ENCODE measurements at places on chromosomes 5 and 9. TPM values are rescaled to one million over a fixed set of nuclear protein-coding genes. Genes with fewer than 3 reads are reported as not detected.

- DNase-seq, result no peak
Measured at GRCh38 chr5:66511491-66511890, 84.7 kb upstream of the MAST4 start.

DNA sequence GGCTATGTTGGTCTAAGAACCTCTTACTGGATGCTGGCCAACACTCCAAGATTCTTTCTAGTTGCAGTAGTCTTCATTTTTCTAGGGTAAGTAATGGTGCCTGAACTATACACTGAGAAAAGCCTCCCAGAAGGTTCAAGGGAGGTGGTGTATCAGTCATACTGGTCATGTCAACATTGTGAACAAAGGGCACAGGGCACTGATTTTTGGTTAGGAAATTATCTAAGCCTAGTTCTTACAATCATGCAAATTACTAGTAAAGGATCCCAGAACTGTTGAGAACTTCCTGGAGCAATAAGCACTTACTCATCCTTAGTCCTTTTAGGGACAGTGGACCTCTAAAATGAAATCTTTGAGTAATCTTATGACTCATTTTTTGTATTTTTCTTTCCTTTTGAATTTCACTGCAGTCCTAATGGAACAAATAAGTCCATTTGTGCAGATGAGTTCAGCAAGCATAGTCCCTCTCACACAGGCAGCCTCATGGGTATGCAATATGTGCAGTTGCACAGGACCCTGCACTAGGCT is 21.1 kb upstream of the CDC42SE2 start:
- DNase-seq, result peak; percentile 38

- DNase-seq, result no peak
Measured at GRCh38 chr9:129009584-129010141, 18.5 kb downstream of the SH3GLB2 start.

- no peak for DNase-seq
Measured at GRCh38 chr5:74992791-74993190, 59.6 kb downstream of the GCNT4 start.

GRCh38 chr5:83009408-83009807 is 67.8 kb downstream of the TMEM167A start:
- no peak for DNase-seq

- peak; percentile 59 for DNase-seq
Measured at GRCh38 chr5:137564398-137564961, 65.4 kb upstream of the SPOCK1 start.

DNA sequence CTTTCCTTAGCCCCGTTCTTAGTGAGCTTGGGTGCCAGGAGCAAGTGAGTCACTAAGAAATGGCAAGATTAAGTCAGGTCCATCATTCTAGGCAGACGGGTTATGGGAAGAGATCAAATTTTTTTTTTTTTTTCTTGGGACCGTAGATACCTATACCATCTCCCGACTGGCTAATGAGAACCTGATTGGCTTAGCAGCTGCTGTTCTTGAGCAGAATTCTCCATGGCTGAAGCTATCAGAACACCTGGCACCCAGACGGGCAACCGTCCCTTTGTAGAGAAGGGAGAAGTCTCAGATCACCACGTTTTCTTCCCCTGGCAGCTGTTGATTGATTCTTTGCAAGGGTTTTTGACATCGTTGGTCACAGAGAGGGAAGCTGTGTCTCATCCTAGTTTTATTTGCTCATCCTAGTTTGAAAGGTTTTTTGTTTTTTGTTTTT is 78.6 kb downstream of the AOPEP start:
- DNase-seq, result peak; percentile 34

DNA sequence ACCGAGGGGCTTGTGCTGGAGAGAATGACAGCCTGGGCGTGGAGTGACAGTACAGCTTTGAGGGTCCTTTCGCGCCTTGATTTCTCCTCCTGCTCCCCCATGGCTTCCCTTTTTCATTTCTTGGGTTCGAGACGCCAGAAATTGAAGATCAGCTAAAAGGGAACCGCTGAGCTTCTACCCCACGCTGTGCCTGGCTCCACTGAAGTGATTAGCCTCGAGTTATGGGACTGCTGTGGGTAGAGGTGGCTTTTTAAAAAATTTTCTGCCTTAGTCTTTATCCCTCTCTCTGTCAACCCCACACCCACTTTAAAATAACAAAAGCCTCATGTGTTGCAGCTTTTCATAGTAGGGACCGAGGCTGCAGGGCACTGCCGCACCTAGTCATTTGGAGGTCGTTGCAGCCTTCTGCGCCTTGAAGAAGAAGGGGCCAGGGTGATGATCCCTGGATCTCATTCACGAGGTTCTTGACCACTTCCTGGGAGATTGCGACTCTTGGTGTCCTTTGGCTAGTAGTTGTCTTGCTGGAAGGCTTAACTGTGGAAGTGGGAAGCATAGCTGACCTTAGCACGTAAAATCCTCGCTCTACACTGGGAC is 603 bp downstream of the PPIP5K2 start:
- DNase-seq, result peak; percentile 8

DNA sequence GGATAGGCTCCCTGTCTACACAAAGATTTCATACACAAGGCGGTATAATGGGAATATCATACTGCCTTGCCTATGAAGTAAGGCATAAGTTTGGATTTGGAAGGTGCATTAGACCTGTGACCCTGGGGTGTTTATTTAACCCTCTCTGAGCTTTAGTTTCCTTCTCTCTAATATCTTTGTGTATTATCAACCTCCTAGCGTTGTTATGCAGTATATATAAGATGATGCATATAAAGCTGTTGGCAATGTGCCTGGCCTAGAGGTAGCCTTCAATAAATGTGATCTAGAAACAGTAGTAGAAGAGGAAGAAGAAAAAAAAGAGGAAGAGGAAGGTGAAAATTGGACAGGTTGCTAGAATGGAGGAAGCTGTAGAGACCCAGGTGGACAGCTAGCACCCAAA is 311.6 kb upstream of the CLINT1 start:
- DNase-seq, result no peak

DNA sequence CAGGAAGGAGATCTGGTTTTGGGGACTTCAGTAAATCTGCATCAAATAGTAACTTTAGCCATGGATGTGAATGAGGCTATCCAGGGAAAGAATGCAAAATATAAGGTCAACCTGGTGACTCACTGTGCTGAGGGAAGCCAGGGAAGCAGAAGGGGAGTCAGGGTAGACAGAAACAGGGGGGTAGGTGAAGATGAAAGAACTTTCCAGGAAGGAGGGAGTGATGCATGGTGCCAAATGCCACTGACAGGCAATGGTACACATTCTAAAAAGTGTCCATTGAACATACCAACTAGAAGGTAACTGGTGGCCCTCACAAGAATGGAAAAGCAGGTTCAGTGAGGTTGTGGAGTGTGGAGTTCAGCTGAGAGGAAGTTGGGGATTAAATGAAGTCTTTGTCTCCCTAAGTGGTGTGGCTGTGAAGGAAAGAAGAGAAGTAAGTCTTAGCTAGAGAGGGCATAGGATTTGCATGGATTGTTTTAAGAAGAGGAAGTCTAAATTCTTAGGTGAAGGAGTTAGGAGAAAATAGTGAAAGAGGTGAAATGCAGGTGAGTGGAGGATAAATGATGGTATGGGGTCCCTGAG is 35.5 kb downstream of the PALM2AKAP2 start:
- DNase-seq, result no peak

DNA sequence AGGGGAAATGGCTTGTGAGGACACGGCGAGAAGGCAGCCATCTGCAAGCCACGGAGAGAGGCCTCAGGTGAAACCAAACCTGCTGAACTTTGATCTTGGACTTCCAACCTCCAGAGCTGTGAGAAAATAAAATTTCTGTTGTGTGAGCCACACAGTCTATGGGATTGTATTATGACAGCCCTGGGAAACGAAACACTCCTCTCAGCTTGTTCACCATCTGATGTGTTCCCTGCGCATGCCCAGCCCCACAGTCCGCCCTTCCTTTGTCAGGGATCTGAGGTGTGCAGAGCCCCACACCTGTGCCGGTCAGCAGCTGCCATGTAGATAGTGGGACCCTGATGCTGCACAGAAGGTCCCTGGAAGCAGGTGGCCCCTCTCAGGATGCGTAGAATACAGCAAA is 34.1 kb downstream of the PLPP7 start:
- DNase-seq, result no peak

DNA sequence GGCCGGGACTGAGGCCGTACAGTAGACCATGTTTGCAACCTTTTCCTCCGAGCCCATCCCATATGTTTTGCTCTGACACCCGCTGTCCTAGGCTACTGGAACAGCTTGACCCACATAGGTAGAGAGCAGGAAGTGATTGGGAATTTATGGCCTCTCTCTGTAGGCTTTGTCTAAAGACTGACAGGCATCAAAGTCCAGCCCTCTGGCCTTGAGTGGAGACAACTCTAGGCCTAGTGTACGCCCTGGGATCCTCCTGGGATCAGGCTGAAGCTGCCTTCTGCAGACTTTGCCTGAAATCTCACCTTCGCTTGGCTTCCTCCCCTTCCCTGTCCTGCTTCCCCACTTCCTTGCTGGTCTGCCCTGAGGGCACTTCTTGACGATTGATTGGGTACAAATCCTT is 13.6 kb upstream of the AKNA start:
- DNase-seq, result no peak

GRCh38 chr5:172617817-172618216 is 23.2 kb upstream of the NEURL1B start:
- no peak for DNase-seq

- DNase-seq, result no peak
Measured at GRCh38 chr5:43038496-43038989, 1.6 kb downstream of the ANXA2R start.

DNA sequence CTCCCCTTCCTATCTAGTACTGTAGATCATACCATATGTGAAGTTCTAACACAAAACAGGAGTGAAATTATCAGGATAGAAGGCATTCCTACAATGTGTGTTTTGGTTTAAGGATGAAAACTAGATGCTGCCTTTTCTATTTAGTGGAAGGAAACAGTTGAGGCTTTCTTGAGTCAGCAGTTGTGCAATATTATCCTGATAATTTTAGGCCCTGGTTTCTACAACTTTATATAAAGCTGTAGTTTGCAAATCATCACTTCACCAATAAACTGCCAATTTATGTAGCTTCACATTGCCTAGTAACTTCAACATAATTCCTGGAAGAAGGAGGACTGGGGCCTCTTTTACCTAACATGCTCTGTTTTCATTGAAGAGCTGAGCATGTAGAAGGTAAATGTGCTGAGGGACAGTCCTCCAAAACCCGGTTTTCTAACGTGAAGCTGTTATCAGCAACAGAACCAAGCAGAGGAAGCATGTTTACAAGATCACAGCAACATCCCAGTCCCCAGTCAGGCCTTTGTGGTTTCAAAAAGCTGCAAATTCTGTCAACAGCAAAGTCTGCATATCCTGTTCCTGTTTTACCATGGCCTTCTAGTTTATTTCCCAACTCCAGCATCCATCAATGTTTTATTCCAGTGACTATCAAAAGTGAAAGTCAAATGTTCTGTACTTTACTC is 513.4 kb upstream of the MEF2C start:
- DNase-seq, result no peak

- peak; percentile 72 for DNase-seq
Measured at GRCh38 chr5:126098330-126099017, 324.7 kb upstream of the GRAMD2B start.

GRCh38 chr5:116249648-116250047 is 164.8 kb downstream of the COMMD10 start:
- no peak for DNase-seq

GRCh38 chr9:137310189-137311052 is 8.3 kb upstream of the NRARP start:
- no peak for DNase-seq

The GABRA1 gene
- not detected for total RNA-seq

The OR13C3 gene
- not detected for total RNA-seq

The LRRC19 gene
- total RNA-seq, result not detected

The PCA3 gene
- total RNA-seq, result not detected

The FGD3 gene
- total RNA-seq, result not detected

The JAKMIP2 gene
- not detected for total RNA-seq

The NOL6 gene
- 16.6 TPM for total RNA-seq

The SH3GL2 gene
- total RNA-seq, result not detected

The RNF224 gene
- total RNA-seq, result not detected

The SLC1A1 gene
- total RNA-seq, result 1.3 TPM

The TRPM6 gene
- total RNA-seq, result 0.17 TPM

The PHF24 gene
- not detected for total RNA-seq

The ARL14EPL gene
- not detected for total RNA-seq

The OTULINL gene
- not detected for total RNA-seq
